ENCODE measurements at places on chromosomes 1 and 21.

DNA sequence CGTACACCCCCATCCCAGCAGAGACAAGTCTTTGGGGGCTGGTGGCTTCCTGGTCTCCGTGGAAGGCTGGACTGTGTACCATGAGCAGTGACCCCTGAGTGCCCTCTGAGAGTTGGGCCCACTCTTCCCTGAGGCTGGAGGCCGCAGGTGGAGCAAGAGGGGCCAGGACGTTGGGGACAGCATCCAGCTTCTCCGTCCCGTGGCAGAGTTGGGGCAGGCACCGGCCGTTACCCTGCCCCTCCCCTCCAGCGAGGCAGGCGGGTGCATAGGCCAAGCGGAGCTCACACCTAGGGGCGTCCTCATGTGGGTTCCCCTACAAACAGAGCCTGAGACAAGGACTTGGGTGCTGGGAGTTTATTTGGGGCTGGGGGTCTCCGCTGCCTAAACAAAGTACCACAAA, 14.0 kb downstream of the GABRD start:
- no peak for DNase-seq

- peak; percentile 94 for DNase-seq
Observed at GRCh38 chr1:234610061-234610665, at the start of gene IRF2BP2. Gene IRF2BP2, minus strand, starts transcription at chr1:234610178. Its CDS starts 684 bp downstream, at chr1:234609494.

DNA sequence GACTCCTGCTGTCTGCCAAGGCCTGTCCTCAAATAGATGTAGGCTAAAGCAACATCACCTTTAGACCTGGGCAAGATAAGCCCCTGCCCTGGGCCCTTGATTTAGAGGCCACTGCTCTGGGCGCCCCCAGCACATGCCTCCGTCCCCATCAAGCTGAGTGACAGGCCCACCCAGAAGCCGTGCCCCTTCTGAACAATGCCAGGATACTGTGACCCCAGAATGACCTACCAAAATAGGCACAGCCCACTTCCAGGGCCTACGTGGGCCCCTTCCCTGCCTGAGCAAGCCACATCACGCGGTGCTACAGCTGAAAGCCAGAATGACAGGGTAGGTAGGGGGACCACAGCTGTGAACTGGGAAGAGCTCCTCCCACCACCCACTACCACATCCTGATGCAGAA, 24.7 kb upstream of the BECN2 start:
- DNase-seq: no peak

DNA sequence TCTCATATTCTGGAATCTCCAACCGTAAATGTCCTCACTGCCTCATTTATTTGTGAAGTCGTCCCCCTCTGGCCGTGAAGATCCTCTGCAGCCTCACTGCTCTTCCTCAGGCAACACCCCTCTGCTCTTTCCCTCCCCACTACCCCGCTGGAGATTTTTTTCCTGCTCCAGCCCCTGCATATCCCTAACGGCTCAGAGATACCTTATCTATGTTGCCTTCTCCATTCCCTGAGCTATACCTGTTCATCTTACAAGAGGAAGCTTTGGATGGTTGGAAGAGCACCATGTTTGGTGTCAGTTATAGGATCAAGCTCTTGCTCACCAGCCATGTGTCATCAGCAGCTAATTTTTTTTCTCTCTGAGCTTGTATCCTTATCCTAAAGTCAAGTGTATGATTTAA, 26.4 kb downstream of the LRRC8B start:
- DNase-seq: peak; percentile 73

- DNase-seq: no peak
Observed at GRCh38 chr21:21666689-21667088, 668.5 kb downstream of the NCAM2 start.

- DNase-seq: peak; percentile 58
Observed at GRCh38 chr1:202058001-202058908, 47.9 kb downstream of the ELF3 start.

DNA sequence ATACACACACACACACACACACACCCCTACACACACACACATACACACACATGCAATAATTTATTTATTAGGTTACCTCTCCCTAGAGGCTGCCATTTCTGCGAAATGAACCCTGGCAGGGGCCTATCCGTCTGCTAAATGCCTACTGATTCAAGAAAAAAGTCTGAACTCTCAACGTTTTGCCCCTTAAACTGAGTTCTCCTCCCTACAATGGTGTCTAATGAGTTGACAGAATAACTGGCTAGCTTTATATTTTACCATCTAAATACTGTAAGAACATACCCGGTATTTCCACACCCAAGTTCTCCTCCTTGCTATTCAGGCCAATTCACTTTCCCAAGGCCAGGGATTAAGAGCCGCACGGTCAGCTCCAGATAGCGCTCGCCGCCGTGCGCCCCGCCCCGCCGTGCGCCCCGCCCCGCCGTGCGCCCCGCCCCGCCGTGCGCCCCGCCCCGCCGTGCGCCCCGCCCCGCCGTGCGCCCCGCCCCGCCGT, 339 bp upstream of the RNPC3 start:
- peak; percentile 77 for DNase-seq

- no peak for DNase-seq
Observed at GRCh38 chr1:78102082-78102481, 56.3 kb downstream of the GIPC2 start.

GRCh38 chr21:26684889-26685288, 111.8 kb upstream of the CYYR1 start:
- no peak for DNase-seq

DNA sequence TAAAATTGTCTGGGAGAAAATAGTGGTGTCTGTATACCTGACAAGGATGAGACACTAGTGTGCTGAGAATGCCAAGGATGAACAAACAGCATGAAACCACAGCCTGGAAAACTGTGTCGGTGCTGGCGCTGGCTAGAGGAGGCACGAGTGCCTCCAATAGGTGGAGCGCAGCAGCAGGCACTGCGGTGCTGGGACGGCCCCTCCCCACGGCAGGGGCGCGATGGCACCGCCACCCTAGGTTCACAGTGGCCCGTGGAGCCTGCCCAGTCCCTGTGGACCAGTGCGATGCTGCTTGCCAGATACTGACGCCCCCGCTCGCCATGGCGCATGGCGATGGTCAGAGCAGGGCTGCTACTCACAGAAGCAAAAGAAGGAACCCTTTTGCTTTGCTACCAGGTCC, 6.8 kb downstream of the CFAP410 start:
- no peak for DNase-seq

GRCh38 chr1:64518692-64519481, 49.0 kb downstream of the CACHD1 start:
- DNase-seq: no peak

- DNase-seq: no peak
Observed at GRCh38 chr1:91803123-91803522, 82.8 kb downstream of the TGFBR3 start.

GRCh38 chr1:207910591-207911354, at the start of gene CD34:
Gene CD34, minus strand, starts transcription at chr1:207911125. Its CDS starts 45 bp downstream, at chr1:207911080.
- no peak for DNase-seq

DNA sequence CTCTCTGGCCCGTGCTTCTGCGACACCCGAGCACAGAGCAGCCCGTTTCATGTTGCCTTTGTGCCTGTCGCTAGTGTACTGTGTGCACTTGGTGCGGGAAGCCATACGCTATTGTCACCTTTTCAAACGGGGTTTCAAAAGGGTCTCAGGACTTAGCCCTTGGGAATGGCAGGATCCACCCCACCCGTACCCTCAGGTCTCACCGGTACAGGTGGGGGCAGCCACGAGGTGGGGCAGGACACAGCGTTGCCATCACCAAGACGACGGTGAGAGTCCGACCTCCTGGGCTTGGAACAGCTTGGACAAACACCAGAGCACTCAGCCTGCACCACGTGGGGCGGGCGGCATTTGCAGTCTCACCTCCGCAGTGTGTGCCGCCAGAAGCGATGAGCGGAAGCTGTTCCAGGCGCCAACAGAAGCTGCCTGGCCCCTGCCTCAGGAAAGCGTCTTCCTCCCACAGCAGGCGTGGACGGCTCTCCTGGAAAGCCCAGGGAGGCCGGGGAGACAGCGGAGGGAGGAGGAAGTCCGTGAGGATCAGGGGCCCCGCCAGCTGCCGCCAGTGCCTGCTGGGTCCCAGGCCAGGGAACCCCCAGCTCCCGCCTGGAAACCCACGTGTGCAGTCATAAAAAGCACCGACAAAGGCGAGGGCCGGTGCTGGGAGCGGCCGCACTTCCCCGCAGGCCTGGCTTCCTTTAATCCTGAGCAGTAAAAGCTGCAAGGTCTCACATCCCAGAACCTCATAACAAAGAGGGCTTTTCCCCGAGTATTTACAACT, 131.3 kb upstream of the ARHGEF16 start:
- no peak for DNase-seq

DNA sequence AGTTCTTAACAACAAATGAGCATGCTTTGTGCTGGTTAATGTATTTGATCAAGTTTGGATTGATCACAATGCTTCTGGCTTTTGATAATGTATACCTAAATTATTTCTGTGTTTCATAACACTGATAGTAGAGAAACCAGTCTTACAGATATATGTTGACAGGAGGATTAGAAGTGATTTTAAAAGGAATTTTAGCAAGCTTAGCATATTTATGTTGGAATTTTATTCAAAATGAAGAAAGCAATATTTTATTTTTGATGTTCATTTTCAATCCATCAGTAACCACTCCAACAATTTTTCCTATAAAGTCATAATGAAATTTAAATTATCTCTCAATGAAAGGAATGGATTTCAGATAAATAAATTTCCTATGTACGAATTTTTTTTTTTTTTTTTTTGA, 291.8 kb downstream of the HHIPL2 start:
- no peak for DNase-seq

GRCh38 chr1:184945029-184945428, 29.3 kb downstream of the NIBAN1 start:
- DNase-seq: peak; percentile 42

DNA sequence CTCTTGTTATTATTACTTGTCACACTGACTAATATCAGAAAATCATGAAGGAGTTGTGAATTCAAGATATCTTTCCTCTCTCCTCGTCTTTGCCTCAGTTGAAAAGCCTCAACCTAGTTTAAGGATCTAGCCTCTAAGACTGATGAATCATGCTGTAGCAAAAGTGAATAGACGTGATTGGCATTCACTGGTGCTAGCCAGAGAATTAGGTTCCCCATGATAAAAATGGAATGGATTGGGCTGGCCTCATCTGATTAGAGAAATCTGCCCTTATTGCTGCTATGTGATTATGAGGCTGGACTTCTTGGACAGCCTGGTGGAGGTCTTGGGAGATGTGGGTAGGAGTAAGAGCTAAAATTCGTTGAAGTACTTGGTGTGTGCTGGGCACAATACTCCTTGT, 208.2 kb downstream of the BACH1 start:
- DNase-seq: no peak

GRCh38 chr21:28669971-28670653, 322.6 kb downstream of the LTN1 start:
- no peak for DNase-seq

DNA sequence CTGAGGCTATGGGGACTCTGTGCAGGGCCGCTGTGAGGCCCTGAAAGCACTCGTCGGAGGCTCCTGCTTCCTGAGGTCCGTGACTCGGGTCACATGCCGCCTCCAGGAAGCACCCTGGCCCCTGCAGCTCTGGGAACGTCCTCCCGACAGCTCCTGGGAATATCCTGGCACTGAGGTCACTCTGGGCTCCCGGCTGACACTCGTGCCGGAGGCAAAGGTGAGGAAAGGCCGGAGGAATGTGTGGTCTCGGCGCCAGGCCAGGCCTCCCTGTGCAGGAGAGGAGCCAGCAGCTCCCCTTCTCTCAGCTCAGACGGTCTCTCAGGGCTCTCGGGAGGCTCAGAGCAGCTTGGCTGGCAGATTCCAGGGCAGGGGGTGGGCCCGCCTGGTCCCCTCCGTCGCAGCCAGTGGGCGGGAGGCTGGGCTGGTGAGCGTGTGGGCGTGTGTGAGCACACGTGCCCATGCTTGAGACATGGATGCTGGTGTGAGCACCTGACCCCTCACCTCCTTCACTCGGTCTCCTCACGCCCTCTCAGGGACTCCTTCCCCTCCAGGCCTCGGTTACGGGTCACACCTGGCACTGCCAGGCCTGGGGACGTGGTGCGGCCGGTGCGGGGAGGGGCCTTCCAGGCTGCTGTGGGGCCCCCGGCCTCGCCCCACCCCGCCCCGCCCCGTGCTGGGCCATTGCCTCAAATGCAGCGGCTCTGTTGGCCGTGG, 5.5 kb upstream of the RNF223 start:
- DNase-seq: peak; percentile 70

DNA sequence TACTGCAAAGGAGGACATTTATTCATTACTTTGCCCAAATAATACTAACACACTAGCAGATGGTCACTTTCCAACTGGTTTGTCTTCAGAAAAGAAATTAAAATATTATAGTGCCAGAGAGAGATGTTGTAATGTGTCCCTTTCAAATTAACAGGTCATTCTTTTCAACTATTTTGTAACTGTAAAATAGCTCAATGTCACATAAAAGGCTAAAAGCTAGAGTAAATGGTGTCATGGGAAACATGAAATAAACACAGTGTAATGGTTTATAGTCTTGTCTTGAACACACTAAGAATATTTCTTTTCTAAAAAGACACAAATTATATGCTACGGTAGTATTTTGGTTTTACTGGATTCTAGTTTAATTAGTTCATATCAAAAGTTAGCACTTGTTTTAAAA, 77.8 kb downstream of the ADGRL2 start:
- DNase-seq: no peak

- DNase-seq: peak; percentile 56
Observed at GRCh38 chr1:157948312-157949073, 45.0 kb upstream of the KIRREL1 start.

GRCh38 chr1:110605901-110606656, at the start of gene KCNA2:
Gene KCNA2, minus strand, starts transcription at chr1:110606358. Its CDS starts 1,576 bp downstream, at chr1:110604782.
- no peak for DNase-seq

GRCh38 chr1:243343970-243344937, 88.4 kb downstream of the SDCCAG8 start:
- peak; percentile 80 for DNase-seq

DNA sequence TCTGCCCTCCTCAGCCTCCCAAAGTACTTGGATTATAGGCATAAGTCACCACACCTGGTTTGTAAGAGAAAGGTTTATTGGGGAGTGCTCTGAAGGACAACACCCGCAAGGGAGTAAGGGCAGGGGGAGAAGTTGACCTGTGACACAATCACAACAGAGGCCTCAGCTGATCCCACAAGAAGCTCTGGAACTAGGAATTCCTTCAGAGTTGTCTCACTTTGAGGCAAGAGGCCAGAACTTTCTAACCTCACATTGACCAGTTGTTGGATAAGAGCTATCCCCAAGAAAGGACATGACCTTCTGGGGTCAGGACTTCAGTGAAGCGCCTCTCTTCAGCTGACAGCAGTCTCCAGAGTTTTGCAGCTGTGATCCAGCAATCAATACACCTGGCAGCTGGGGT, 27.4 kb upstream of the RC3H1 start:
- DNase-seq: no peak

GRCh38 chr1:19455353-19455752, 30.0 kb downstream of the CAPZB start:
- DNase-seq: no peak

DNA sequence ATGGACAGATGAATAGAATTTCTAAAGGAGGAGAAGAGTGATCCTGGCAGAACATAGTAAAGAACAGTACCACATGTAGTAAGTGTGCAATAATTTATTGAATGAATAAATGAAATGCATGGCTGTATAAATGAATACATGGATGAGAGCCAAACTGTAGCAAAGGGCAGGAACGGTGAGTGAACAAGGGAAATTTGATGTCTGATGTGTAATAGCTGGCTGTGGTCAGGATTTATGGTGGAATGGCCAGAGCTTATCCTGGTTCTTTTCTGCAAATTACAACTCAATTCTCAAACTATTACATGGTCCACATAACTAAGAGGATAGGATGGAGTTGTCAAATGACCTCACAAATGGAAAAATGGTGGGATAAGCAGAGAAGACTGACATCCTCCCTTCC, 43.2 kb upstream of the ARHGAP29 start:
- no peak for DNase-seq
